ENCODE measurements at places on chromosomes 2 and 18.
A peak's percentile ranks its signal among the peaks of the same experiment; 100 is the strongest.

- DNase-seq: peak; percentile 48
Measured at GRCh38 chr2:37415128-37415820, 70.8 kb downstream of the QPCT start.

- DNase-seq: peak; percentile 84
Measured at GRCh38 chr2:219344751-219345430, 12.3 kb upstream of the RESP18 start.

- no peak for DNase-seq
Measured at GRCh38 chr18:63894106-63894772, 6.7 kb downstream of the SERPINB2 start.

GRCh38 chr2:157628477-157629415 lies at the start of gene ACVR1C:
TSS of gene ACVR1C (minus strand) at chr2:157628864. CDS start at chr2:157628644, 220 bp downstream.
- peak; percentile 81 for DNase-seq

GRCh38 chr2:14079576-14079975 lies 552.9 kb upstream of the LRATD1 start:
- no peak for DNase-seq

DNA sequence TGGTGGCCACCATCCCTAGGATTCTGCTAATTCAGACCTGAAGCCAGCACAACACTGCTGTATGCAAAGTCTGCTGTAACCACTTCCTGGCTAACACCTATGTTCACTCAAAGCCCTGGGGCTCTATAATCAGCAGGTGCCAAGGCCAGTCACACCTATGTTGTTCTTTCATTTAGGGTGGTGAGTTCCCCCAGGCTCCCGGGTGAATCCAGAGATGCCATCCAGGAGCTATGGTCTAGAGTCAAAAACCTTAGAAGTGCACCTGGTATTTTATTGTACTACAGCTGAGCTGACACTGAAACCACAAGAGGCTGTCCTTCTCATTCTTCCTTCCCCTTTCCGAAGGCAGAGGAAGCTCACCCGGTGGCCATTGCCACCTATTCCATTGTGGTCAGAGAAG lies 46.2 kb upstream of the CCDC141 start:
- no peak for DNase-seq

DNA sequence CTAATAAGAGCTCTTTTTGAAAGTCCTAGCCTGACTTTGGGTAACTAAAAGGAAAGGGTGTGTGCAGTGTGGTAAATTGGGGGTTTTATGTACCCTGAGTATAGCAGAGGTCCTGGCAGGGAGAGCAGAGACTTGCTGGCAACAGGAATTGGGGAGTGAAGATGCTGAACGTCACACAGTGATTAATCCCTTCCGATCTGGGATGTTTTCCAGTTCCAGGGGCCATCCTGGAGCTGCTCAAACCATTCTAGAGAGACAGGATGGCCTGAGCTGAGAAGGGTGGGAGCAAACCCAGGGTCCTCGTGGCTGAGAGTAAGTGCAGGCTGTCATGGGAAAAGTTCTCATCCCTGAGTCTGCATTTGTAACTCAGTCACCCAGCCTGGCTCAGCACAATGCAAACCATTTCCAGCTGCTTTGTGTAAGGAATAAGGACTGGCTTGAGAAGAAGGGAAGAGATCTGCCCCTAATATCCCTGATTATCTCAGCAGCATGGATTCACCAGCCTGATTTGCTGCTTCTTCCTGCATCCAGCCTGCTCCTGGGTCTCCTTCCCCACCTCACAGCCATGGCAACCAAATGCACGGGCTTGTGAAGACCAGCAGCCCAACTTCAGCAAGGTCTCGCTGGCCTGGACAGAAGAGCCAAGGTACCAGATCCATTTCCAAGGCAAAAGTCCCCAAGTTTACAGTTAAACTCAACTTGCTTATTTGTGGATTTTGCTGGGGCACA lies 47.1 kb upstream of the CELF4 start:
- no peak for DNase-seq

GRCh38 chr18:49380801-49381200 lies 79.6 kb downstream of the DYM start:
- no peak for DNase-seq

- no peak for DNase-seq
Measured at GRCh38 chr2:233473386-233473791, 93.2 kb downstream of the USP40 start.

DNA sequence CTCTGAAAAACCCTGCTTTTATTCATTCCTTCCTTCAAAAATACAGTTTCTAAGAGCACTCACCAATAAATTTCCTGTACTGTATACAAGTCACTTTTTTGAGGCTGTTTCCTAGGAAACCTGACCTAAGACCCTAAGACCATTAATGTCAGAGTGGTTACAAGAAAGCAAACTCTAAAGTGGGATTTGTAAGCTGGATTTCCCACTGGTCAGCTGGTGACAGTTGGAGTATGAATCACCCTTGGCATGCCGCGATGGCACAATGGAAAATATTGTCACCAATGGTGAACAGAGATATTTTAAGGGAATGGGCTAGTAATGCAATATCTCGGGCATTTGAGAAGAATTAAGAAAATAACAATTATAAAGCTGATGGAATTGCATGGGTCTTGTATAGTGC lies 101.9 kb downstream of the COL3A1 start:
- DNase-seq: no peak

GRCh38 chr18:55447672-55448018 lies 140.3 kb downstream of the TCF4 start:
- no peak for DNase-seq

GRCh38 chr18:59051470-59052165 lies 88.1 kb upstream of the SEC11C start:
- DNase-seq: peak; percentile 56

DNA sequence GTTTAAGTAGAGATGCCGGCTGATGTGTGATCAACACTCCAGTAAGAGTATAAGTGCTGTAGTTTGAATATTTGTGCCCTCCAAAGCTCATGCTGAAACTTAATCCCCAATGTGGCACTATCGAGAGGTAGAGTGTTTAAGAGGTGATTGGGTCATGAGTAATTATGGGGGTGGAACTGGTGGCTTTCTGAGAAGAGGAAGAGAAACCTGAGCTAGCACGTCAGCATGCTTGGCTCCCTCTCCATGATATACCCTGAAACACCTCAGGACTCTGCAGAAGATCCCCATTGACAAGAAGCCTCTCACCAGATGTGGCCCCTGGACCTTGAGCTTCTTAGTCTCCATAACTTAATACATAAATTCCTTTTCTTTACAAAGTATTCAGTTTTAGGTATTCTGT lies 584.8 kb downstream of the TSN start:
- DNase-seq: no peak

DNA sequence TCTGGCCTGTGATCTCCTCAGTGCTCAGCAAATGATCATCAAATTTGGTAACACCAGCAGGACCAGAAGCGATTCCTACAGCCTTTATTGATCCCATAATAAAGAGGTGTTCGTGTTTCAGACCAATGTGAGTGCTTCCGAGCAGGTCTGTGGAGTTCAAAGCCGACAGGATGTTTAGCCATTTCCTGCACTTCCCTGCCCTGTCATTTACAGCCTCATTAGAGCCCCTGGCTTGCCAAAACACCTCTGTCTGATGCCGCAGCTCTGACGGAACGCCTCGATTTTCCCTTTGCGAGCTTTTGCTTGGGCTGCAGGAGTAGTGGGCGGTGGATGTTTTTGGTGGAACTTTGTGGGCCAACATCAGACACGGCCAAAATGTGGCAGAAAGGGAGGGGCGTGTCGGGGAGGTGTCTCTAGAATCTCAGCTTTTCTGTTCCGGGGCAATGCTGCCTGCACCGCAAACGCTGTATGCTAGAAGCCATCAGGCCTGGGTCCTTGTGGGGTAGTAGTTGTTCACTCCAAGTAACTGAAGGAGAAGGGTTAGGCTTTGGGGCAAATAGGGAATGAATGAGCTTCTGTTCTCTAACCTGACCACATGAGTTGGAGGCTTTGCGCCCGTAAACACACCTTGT lies 26.1 kb upstream of the INHBB start:
- no peak for DNase-seq

DNA sequence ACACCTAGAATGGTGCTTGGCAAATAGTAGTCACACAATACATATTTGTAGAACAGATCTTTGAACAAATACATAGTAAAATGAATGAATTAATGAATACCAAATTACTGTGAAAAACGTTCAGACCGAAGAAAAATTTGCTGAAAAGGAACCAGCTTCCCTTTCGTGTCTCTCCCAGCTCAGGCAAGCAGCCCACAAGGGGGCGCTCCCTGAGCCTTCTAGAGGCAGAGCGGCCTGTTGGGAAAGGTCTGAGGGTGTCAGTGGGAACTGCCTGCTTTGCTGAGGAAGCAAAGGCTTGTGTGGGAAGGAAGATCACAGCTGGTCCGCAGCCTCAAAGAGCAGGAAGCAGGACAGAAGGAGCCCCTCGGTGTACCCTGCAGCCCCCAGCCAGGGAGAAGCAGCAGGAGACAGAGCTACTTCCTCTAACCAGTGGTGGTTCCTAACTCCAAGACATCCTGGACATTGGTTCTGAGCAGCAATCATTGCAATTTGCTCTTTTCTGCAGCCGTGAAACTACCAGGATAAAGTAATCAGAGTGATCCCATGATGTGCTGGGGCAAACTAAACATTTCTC lies 231.1 kb downstream of the ANKRD30B start:
- peak; percentile 65 for DNase-seq

GRCh38 chr18:67400502-67401117 lies 115.9 kb downstream of the DSEL start:
- DNase-seq: no peak

DNA sequence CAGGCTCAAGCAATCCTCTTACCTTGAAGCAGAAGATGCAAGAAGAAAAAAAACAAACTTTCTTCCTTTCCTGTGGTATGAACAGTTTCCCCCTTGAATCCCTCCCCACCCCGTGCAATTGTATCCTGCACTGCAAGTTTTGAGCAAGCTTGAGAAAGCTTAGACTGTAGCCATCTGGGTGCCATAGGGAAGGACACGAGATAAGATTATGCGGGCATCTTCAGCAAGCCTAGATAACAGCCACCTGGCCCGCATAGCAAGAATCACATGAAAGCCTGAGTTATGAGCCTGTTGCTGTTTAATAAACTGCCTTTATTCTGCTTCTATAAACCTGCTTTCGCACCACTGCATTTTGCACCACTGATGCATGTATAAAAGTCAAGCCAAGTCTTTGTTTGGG lies 27.3 kb upstream of the CDCA7 start:
- DNase-seq: no peak

DNA sequence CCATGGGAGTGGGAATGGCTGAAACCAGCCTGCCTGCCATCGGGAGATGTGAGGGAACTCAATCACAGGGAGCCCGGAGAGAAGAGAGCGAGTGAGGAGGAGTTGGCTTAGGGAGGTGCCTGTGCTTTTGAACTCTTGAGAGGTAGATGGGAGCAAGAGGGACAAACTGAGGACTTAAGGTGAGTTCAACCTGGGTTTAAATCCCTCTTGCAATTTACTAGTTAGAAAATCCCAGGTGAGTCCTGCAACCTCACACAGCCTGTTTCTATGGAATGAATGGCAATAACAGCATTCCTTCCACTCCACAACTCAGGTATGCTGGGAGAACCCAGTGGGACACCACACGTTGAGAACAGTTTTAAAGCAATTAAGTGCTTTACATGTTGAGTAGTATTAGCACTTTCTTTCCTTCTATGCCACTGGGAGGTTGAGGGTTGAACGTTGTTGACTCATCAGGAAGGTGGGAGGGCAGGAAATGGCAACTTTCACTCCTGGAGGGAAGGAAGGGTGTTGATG lies 57.3 kb downstream of the VIT start:
- no peak for DNase-seq

DNA sequence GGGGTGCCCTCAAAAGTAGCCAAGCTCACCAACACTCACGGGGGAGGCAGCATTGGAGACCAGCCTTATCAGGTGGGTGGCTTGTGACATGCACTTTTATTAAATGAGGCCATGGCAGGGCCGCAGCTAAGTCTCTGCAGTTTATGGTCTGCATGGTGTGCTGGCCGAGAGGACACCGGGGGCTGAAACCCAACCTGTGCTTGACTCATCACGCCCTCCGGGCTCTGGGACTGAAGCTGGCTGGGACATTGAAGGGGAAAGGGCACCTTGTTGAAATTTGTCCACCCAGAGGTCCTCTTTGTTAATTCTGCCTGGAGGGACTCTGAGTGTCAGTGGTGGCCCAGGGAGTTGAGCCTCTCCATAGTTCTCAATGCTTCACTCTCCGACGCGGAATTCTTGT lies 17.7 kb upstream of the NTSR2 start:
- DNase-seq: no peak

Data from right cardiac atrium (tissue), 5 donors.